ENCODE measurements at places on chromosomes 11 and 22.
A peak's percentile ranks its signal among the peaks of the same experiment; 100 is the strongest.

- no peak for DNase-seq
Measured at GRCh38 chr11:20020198-20020597, 140.1 kb downstream of the DBX1 start.

DNA sequence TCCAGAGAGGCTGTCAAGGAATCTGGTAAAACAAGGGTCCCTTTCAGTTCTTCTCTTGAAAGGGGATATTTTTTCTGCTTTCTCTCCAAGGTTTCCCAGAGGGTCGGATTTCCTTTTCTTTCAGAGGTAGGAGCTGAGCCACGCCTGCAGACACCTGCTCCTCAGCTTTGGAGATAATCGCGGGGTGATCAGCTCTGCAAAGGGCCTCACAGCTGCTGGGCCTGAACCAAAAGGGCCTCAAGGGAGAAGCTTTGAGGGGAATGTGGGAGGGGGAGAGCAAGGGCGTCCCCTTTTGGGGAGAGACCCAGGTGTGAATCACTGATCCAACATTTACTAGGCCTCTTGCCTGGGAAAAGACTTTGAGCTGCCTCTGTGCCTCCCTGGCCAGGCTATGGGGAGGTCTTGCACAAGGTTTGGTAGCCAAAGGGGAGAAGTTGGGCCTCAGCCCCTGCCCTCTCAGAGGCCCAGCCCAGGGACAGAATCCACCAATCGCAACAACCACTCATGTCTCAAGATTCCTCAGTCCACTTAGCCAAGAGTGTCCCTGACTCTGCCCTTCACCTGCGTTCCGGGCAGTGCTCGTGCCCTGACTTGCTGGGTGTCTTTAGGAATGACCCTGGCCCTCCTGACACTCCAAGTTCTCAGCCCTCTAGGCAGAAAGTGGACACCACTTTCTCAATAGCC is 14.0 kb upstream of the TP53I11 start:
- no peak for DNase-seq

GRCh38 chr11:111886844-111887243 is 7.5 kb downstream of the CFAP68 start:
- no peak for DNase-seq

DNA sequence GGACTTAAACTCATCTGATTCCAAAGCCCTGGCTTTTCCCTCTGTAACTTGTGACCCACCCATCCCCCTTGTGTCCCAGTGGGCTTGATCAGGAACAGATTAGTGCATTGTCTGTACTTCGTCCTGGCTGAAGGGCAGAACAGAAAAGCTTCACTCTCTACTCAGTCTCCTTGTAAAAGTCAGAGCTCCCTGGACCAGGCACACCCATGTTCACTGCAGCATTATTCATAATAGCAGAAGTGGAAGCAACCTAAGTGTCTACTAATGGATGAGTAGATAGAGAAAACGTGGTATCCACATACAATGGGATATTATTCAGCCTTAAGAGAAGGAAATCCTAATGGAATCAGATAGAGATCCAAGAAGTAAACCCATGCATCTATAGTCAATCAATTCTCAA is 20.7 kb downstream of the DRD2 start:
- DNase-seq: no peak

DNA sequence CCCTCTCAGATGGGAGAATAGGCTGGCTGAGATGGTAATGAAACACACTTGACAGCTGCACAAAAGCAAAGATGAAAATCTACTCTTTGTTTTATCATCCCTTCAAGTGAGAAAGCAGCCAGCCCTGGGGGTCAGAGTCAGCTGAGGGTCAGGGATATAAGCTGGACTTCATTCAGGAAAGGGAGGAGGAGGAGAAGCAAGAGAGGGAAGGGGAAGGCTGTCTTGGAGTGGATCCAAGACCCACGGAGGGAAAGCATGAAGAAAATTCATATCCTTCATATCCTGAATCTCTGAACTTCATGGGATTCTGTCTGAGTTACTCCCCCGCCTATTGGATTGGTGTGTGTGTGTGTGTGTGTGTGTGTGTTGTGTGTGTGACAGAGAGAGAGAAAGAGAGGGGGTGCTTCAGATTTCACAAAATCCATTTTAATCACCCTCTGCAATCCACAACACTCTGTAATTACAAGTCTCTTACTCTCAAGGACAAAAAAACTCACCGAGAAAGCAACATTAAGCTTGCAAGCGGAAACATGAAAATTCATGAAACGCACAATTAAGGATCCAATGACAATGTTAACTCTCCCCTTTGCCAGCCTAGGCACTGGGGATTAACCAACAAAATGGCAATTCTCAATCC is 327.7 kb downstream of the TENM4 start:
- DNase-seq: no peak

- DNase-seq: no peak
Measured at GRCh38 chr11:133826866-133827265, 18.4 kb downstream of the SPATA19 start.

DNA sequence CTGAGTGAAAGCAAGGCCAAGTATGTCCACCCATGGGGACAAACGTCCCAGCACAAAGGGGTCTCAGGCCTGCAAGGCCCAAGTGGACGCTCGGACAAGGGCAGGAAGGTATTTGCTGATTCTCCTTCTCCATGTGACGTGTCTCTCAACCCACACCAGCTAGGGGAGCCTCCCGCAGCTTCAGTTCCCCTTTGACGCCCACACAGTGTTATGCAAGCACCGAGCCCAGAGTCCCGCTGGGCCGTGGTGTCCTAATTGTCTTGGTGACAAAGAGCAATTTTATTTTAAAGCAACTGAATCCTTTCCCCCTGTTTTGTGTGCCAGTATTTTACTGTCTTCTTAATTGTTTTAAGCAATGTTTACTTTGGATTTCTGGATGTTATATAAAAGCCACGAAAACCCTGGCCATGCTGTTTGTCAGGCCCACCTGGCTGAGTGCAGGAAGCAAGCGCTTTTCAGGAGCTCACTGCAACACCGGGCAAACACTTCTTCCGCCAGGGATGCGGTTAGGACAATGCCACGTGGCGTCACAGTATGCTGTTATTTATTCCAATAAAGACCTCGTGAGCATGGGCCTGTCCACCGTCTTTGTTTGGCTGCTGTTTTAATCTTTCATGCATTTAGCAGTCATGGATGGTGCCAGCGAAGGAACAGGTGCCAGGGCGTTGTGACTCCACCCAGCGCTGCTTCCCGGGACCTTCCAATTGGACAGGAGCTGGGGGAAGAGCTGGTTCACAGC is 8.2 kb upstream of the PARVG start:
- no peak for DNase-seq

DNA sequence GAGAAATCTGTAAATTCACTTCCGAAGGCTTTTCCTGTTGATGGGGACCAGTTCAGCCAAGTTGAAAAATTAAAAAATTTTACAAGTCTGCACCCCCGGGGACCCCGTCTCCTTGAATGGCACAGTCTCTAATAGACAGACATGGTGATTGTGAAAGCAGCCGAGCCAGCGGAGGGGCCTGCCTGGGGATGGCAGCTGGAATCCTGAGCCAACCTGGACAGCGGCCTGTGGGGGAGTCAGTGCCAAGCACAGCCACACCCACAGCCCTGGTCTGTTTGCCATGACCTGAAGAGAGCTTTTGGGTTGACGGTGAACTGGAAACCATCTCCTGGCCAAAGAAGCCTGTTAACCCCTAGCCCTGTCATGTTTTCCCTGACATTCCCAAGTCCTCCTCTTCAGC is 64.7 kb downstream of the PARVG start:
- DNase-seq: no peak

GRCh38 chr11:859394-860131 is 16.9 kb downstream of the TSPAN4 start:
- DNase-seq: peak; percentile 47

DNA sequence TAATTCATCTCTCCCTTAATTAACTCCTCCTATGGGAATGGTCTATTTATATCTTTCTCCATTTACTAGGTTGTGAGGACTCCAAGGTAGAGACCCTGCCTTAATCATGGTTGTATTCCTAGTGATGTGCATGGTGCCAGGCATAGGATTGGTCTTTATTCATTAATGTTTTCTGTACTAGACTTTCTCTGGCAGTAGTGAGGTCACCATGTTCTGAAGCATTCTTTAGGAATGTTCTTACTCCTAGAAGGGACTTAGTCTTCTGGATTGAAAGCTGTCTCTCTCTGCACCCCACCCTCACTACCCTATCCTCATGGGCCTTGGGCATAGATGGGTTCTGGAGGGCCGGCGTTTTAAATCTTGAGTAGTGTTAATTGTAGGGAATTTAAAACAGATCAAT is 10.6 kb upstream of the INSC start:
- DNase-seq: no peak

DNA sequence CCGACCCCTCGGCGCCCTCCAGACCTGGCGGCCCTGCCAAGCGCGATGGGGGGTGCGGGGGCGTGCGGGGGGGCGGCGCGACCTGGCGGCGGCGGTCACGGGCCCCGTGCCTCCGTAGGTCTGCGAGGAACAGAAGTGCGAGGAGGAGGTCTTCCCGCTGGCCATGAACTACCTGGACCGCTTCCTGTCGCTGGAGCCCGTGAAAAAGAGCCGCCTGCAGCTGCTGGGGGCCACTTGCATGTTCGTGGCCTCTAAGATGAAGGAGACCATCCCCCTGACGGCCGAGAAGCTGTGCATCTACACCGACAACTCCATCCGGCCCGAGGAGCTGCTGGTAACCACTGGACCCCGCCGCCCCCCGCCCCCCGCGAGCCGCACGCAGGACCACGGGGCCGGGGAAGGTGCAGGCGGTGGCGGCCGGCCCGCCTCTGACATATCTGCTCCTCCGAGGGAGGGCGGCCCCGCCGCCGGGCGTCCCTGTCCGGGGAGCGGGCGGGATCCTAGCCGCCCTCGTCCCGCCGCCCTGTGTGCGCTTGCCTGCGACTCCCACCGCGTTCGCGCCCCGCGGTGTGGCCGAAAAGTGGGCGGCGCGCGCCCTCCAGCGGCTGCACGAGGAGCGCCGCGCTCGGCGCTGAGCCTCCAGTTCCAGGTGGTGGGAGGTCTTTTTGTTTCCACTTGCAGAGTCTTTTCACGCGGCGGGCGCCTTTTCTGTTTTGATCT is 2.1 kb downstream of the CCND1 start:
- peak; percentile 48 for DNase-seq

DNA sequence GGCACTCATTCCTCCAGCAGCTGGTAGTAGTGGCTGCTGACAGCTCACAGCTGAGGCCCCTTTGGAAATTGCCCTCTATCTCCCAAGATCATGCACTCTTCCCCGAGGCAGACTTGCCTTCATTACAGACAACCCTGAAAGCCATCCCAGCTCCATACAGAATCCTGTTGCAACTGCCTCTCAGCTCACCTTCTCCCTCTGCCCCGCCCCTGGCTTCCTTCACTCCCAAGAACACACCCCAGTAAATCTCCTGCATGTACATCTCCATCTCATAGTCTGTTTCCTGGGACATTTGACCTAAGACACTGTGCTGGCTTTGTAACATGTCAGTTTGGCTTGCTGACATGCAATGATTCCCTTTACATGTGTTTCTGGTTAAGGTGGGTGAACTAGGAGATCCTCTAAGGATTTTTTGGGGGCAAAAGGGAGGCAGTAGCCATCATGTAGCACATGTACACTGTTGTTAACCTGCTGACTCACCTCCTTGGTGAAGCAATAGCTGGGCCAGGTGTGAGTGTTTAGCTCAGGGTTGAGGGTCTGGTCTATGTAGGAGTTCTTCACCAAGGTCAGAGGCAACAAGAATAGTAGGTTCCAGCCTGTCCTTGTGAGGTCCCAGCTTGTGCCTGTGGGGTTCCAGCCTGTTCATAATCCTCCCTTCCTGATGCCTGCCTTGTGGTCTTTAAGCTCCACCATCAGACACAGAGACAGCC is 179.6 kb downstream of the CSNK2A3 start:
- DNase-seq: no peak

- DNase-seq: peak; percentile 39
Measured at GRCh38 chr11:10809373-10810160, 841 bp upstream of the EIF4G2 start.

GRCh38 chr11:130782361-130783222 is 133.7 kb downstream of the SNX19 start:
- DNase-seq: peak; percentile 63

GRCh38 chr11:93784935-93785360 is 866 bp downstream of the MED17 start:
- no peak for DNase-seq

DNA sequence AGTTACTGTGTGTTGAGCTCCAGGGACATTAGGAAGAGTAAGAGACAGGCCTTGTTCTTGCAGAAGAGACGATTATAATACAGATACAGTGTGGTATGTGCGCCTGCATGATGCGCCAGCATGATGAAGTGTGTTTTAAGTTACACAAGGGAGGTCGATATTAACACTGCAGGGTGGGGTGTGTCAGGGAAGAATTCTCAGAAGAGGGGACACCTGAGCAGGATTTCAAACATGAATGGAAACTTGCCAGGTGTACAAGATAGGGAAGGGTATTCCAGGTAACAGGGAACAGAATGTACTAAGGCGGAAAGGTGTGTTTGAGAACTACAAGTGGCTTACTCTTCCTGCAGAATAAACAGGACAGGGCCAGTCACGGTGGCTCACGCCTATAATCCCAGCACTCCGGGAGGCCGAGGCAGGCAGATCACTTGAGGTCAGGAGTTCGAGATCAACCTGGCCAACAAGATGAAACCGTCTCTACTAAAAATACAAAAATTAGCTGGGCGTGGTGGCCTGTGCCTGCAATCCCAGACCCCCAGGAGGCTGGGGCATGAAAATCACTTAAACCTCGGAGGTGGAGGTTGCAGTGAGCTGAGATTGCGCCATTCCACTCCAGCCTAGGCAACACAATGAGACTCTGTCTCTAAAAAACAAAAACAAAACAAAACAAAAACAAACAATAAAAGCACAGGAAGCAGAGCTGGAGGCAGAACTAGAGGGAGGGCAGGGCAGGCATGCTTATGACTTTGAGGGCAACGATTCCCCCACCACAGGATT is 59.0 kb downstream of the SYN3 start:
- DNase-seq: no peak

- DNase-seq: no peak
Measured at GRCh38 chr11:32279672-32280071, 155.7 kb downstream of the WT1 start.

DNA sequence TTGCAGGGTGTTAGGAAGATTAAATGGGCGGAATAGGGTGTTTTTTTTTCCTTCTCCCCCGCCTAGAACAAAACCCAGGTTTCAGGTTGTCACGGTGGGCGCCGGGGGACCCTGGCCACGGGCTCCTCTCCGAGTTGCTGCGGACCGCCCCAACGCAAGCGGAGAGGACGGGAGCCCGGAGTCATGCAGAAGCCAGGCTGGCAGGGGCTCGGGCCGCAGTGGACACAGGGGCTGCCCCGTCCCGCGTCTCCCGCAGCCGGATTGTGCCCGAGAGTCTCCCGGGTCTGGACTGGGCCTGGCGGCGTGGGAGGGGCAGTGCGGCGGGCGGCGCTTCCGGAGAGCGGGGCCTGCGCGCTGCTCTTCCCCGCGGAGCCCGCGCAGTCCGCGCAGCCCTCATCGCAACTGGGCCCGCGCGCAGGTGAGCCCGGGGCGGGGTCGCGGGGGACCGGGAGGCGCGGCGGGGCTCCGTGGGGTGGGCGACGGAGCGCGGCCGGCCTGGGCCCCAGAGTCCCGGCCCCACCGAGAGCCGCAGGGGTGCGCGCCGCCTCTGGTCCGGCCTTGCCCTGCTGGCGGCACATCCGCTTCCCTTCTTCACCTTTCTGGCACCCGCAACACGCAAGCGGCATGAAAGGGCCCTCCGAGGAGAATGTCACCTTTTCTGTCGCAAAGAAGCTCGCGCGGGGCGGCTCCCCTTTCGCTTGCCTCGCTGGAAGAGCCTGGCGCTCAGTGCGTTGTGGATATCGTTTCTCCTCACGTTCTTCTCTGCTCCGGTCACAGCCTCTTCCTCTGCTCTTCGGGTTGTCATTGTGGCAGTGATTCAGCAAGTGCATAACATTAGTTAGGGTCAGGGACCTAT is at the start of gene TIRAP:
TSS of gene TIRAP (plus strand) at position 358 of the 856 bp plus-strand sequence. CDS start 7,802 bp downstream, outside the sequence.
- no peak for DNase-seq

GRCh38 chr11:34613015-34613414 is 7.9 kb upstream of the EHF start:
- DNase-seq: no peak
